T-helper 17 cell (primary cell): ENCODE measurements at places on chromosomes 1 and 21. TPM values are rescaled to one million over a fixed set of nuclear protein-coding genes. Genes with fewer than 3 reads are reported as not detected.

DNA sequence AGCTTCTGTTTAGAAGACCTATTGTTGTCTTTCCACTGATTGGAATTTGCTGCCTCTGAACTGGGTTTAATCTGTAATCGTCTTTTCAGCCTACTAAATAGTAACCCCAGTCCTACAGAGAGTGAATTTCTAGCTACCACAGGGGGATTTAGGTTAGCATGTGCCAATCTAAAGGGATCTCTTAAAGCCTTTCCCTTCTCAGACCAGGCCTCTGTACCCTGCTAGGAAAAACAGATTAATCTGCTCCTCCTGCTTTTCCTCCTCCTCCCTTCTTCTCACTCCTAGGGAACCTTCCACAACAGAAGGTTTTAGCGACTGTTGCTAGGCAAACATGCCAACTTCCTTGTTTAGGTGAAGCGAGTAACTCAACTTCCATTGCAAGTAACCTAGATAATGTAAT lies 1.3 kb upstream of the RC3H1 start:
- H3K27me3 ChIP-seq, result no peaks in the 10 kb centered on the region
- peak overlapping the region; percentile 99 for H3K4me3 ChIP-seq
- no peak for DNase-seq
- H3K4me1 ChIP-seq, result peaks cover 30% of the 10 kb centered on the region

DNA sequence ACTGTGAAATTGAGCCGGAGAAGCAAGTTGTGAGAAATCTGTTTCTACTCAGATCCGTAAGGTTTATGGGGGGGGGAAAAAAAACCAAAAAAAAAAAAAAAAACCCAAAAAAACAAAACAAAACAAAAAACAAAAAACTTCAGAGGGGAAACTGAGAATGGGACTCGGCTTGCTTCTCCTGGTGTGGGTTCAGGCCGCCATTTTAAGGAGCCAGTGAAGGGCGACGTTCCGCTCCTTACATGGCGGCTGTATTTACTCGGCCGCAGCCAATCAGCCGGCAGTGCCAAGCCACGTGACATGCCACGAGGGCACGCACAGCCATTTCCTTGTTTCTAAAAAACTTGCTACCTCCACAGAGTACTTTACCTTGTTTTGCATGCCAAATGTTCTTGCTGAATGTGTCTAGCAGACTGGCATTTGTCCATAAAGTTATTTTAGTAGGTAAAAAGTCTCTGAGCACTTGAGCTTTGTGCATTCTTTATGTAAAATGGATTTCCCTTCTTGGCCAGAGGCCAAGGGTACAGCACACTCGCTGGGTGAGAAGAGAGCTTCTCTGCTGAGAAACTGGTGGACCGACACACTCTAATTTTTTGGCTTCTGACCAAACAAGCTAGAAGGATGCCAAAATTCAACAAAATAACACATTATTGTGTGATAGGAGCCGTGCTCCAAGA lies 101.8 kb downstream of the NFIA start:
- no peaks in the 10 kb centered on the region for H3K27me3 ChIP-seq
- DNase-seq, result no peak

DNA sequence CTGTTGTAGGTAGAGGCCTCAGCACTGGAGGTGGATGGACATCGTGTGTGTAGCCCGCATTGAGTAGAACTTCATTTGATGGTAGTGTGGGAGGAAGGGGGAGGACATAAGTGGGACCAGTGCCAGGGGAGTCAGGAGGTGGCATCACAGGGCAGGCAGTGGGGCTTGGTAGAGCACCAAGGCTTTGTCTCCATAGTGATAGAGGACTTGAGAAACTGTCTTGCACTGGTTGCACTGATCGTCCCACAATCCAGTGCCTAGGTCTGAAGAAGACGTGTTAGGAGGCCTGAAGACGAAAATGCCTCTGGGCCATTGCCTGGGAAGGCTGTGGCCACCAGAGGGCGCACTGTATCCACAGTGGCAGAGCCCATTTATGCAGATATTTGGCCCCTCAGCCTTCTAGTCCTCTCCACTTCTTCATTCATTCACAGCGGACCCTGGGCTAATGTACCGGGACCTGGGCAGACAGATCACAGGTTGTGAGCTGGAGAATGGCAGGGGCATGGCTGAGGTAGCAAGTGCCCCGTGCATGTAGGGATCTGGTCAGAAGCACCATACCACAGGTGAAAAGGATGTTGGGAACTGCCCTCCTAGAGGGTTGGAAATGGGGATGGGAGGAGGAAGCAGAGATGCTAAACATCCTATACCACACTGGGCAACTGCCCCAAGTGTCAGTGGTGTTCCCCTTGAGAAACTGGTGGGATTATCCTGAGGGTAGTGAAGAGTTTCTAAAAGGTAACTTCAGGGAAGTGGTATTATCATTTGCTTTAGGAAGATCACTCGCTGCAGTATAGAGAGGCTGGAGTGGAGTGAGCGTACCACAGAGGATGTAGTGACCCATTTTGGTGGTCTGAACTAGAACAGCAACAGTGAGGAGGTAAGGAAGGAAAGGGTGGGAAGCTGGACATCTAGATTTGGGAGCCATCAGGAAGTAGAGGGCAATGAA lies 95.3 kb downstream of the PIK3R3 start:
- peak; percentile 67 for DNase-seq
- H3K4me3 ChIP-seq, result no peak overlapping the region
- no peaks in the 10 kb centered on the region for H3K36me3 ChIP-seq
- H3K27me3 ChIP-seq, result no peaks in the 10 kb centered on the region

GRCh38 chr1:166170075-166170474 lies 3.3 kb upstream of the FAM78B start:
- no peaks in the 10 kb centered on the region for H3K36me3 ChIP-seq
- no peak overlapping the region for H3K4me3 ChIP-seq
- peaks cover 46% of the 10 kb centered on the region for H3K27me3 ChIP-seq
- H3K4me1 ChIP-seq, result peaks cover 4% of the 10 kb centered on the region
- DNase-seq, result no peak
- no peak overlapping the region for H3K27ac ChIP-seq

DNA sequence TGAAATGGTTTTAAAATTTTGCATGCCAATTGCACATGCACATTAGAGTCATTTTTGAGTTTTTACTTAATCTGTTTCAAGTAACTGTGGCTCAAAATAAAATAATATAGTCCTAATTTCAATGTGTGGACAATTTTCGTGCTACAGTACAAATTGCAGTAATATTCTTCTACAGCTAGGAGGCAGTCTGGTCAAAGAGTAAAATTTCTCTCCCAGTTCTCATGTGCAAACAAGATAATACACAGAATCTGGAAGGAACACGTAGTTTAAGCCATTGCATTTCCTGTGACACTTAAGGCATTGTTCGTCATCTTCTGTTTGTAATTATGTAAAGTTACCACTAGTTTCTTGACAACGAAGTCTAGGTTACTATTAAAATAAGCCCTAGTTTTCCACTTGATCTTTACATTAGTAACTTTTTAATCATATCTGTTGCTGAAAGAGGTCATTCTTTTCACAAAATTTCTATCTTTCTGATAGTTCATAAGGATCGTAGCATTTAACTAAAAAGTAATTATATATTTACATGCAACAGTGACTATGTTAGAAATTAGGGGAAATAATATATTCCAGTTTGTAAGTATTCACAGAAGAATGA lies 28.9 kb downstream of the ODR4 start:
- peaks cover 5% of the 10 kb centered on the region for H3K4me1 ChIP-seq
- no peaks in the 10 kb centered on the region for H3K27me3 ChIP-seq
- no peak overlapping the region for H3K4me3 ChIP-seq
- H3K27ac ChIP-seq, result peak overlapping the region; percentile 16
- no peak for DNase-seq

DNA sequence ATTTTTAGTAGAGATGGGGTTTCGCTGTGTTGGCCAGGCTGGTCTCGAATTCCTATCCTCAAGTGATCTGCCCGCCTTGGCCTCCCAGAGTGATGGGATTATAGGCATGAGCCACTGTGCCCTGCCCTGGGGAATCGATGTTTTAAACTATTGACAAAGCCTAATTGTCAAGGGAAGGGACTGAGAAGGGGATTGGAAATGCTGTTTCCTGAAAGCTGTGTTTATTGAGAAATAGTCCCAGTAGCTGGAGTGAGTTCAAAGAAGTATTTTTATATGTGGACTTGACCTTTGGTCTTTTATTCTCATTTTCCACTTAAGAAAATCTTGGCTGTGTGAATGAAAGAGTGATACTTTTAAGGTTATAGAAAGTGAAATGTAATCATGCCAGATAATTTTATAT lies 47.5 kb downstream of the KIF1B start:
- H3K4me3 ChIP-seq, result no peak overlapping the region
- H3K4me1 ChIP-seq, result peaks cover 4% of the 10 kb centered on the region
- H3K36me3 ChIP-seq, result peaks cover 2% of the 10 kb centered on the region
- H3K27ac ChIP-seq, result no peak overlapping the region
- H3K27me3 ChIP-seq, result no peaks in the 10 kb centered on the region

- no peak overlapping the region for H3K27ac ChIP-seq
- no peaks in the 10 kb centered on the region for H3K27me3 ChIP-seq
- peaks cover 3% of the 10 kb centered on the region for H3K36me3 ChIP-seq
- DNase-seq, result no peak
- H3K4me1 ChIP-seq, result peaks cover 6% of the 10 kb centered on the region
- no peak overlapping the region for H3K4me3 ChIP-seq
These were observed 472.3 kb upstream of the B3GALT2 start for GRCh38 chr1:193658691-193659090.

DNA sequence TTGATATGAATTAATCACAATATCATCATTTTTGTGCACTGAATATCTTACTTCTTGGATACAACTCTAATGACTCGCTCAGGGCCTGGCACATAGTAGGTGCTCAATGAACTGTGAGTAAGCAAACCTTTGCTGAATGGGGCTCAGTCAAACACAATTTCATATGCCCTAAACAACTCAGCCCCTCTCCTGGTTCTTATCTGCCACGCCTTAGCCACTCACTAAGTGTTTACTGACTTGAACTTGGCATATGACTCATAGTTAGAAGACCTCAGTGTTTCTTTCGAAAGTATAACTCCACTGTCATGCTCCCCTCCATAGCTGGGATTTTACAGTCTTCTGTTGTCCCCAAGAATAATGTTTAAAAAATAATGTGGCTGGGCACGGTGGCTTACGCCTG lies 4.8 kb upstream of the IFNLR1 start:
- peaks cover under 1% of the 10 kb centered on the region for H3K27me3 ChIP-seq
- H3K4me1 ChIP-seq, result peaks cover 7% of the 10 kb centered on the region
- no peak overlapping the region for H3K27ac ChIP-seq

- peaks cover 20% of the 10 kb centered on the region for H3K27me3 ChIP-seq
- peak overlapping the region; percentile 77 for H3K4me3 ChIP-seq
- DNase-seq, result peak; percentile 61
- H3K27ac ChIP-seq, result no peak overlapping the region
These were observed 1.1 kb upstream of the ESPN start for GRCh38 chr1:6423321-6423999.

GRCh38 chr1:226187380-226187779 lies 839 bp upstream of the ACBD3 start:
- peak overlapping the region; percentile 82 for H3K27ac ChIP-seq
- peaks cover 17% of the 10 kb centered on the region for H3K4me1 ChIP-seq
- DNase-seq, result no peak
- peaks cover 2% of the 10 kb centered on the region for H3K36me3 ChIP-seq
- H3K27me3 ChIP-seq, result no peaks in the 10 kb centered on the region

GRCh38 chr1:192066202-192066601 lies 92.1 kb upstream of the RGS18 start:
- no peak overlapping the region for H3K27ac ChIP-seq
- no peaks in the 10 kb centered on the region for H3K36me3 ChIP-seq
- no peaks in the 10 kb centered on the region for H3K4me1 ChIP-seq
- DNase-seq, result no peak
- no peaks in the 10 kb centered on the region for H3K27me3 ChIP-seq

- DNase-seq, result no peak
- H3K4me1 ChIP-seq, result peaks cover 7% of the 10 kb centered on the region
- H3K4me3 ChIP-seq, result no peak overlapping the region
These were observed 106.7 kb downstream of the CAMTA1 start for GRCh38 chr1:6891781-6892579.

DNA sequence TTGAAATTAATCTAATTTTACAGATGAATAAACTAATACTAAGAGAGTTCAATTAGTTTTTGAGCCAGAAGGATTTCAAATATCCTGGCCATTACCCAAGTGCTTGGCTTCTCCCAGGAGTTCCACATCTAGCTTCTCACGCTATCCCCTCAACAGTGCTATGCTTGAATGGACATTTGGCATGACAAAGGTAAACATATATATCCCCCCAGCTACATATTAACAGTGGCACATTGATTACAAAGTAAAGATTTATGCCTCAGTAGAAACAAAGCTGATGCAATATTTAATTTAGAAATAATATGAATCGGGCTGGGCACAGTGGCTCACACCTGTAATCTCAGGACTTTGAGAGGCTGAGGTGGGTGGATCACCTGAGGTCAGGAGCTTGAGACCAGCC lies 434.6 kb upstream of the PRMT6 start:
- no peaks in the 10 kb centered on the region for H3K27me3 ChIP-seq
- H3K4me1 ChIP-seq, result no peaks in the 10 kb centered on the region
- DNase-seq, result no peak
- H3K4me3 ChIP-seq, result no peak overlapping the region

DNA sequence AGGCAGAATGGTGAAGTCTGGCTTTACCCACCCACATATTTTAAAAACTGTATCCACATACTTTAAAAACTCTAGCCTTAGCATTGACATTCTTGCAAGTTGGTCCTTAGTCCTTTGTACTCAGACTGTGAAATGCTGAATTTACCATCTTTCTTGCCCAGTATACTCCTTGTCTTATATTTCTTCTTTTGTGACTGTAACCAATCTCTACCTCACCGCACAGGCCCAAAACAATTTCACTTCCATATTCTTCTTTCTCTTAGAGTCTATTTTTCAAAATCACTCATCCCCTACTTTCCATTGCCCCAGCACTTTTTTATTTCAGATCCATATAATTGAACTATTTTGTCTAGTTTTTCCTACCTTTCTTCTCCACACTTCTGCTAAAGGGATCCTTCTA lies 892.4 kb upstream of the B3GALT2 start:
- H3K4me3 ChIP-seq, result no peak overlapping the region
- H3K27ac ChIP-seq, result no peak overlapping the region
- H3K27me3 ChIP-seq, result no peaks in the 10 kb centered on the region
- no peaks in the 10 kb centered on the region for H3K4me1 ChIP-seq

- H3K27ac ChIP-seq, result no peak overlapping the region
- peaks cover 22% of the 10 kb centered on the region for H3K27me3 ChIP-seq
- H3K4me3 ChIP-seq, result no peak overlapping the region
These were observed 9.9 kb downstream of the HUNK start for GRCh38 chr21:31882711-31883110.

GRCh38 chr1:219010720-219011119 lies 163.0 kb upstream of the LYPLAL1 start:
- no peak overlapping the region for H3K4me3 ChIP-seq
- no peak overlapping the region for H3K27ac ChIP-seq
- no peaks in the 10 kb centered on the region for H3K4me1 ChIP-seq
- no peak for DNase-seq

DNA sequence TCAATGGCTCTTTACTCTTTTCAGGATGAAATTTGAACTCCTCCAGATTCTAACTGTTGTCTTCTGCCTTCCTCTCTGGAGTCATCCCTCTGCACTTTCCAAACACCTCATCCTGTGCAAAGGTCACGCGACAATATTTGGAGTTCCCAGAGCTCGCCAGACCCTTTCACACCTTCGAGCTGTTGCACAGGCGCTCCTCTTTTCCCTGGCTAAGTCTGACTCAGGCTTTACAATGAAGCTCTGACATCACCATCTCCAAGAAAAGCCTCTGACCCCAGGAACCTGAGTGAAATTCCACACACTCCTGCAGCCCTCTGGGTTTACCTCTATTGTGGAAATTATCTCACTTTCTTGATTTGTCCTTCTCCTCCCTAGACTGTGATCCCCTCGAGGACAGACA lies 270.3 kb downstream of the RGS7 start:
- DNase-seq, result no peak
- no peaks in the 10 kb centered on the region for H3K4me1 ChIP-seq
- H3K27ac ChIP-seq, result no peak overlapping the region
- H3K4me3 ChIP-seq, result no peak overlapping the region
- no peaks in the 10 kb centered on the region for H3K27me3 ChIP-seq
- H3K36me3 ChIP-seq, result no peaks in the 10 kb centered on the region

Gene APH1A
- total RNA-seq, result 118 TPM

Gene DNALI1
- not detected for total RNA-seq

Gene RAB3B
- total RNA-seq, result not detected

Gene DYRK3
- total RNA-seq, result 3.0 TPM

Gene CCDC30
- total RNA-seq, result 3.9 TPM
